ENCODE measurements at places on chromosomes 6 and 20. TPM values are rescaled to one million over a fixed set of nuclear protein-coding genes. Genes with fewer than 3 reads are reported as not detected.

Gene LY6G6C
- not detected for total RNA-seq

Gene DACT2
- not detected for total RNA-seq

Gene MSH5
- total RNA-seq = 6.1 TPM

Gene SMIM28
- total RNA-seq = not detected

Gene RIMS4
- 0.02 TPM for total RNA-seq

Gene TMEM63B
- total RNA-seq = 47.9 TPM

Gene NRM
- total RNA-seq = 14.0 TPM

Gene COL11A2
- 0.79 TPM for total RNA-seq

Gene GCNT2
- total RNA-seq = 16.6 TPM

Gene COL21A1
- total RNA-seq = not detected

Gene C6orf58
- 0.21 TPM for total RNA-seq

Gene ADGRF4
- 1.5 TPM for total RNA-seq

Gene DEFB132
- total RNA-seq = not detected

Gene KHDC1
- 6.4 TPM for total RNA-seq

Gene FABP7
- total RNA-seq = not detected

Gene C6orf52
- total RNA-seq = 16.5 TPM

Gene XKR7
- not detected for total RNA-seq

Gene LPIN3
- total RNA-seq = 3.4 TPM

Gene ZDHHC14
- 3.5 TPM for total RNA-seq

Gene ANKRD66
- total RNA-seq = not detected

Gene DAAM2
- 0.10 TPM for total RNA-seq

Gene PPP1R3G
- 0.22 TPM for total RNA-seq

Gene LRFN2
- total RNA-seq = not detected

Gene ARMH2
- not detected for total RNA-seq

Gene RIN2
- 22.4 TPM for total RNA-seq

Gene MAFB
- 0.62 TPM for total RNA-seq

Gene MRPL2
- total RNA-seq = 30.7 TPM

Gene NKAIN2
- not detected for total RNA-seq

Gene HLA-DMB
- total RNA-seq = not detected

Gene TMX4
- total RNA-seq = 20.3 TPM

Gene XRN2
- total RNA-seq = 139 TPM

Gene DNMT3B
- 6.2 TPM for total RNA-seq

Gene DYNLT1
- total RNA-seq = 154 TPM

Gene FERMT1
- total RNA-seq = 7.0 TPM

Gene FOXS1
- total RNA-seq = not detected

Gene CD109
- total RNA-seq = 18.4 TPM

Gene C20orf141
- total RNA-seq = not detected

Gene SLC35F1
- not detected for total RNA-seq

Gene CDSN
- total RNA-seq = not detected

Gene TUBE1
- total RNA-seq = 12.9 TPM

Gene NMBR
- total RNA-seq = not detected

Gene ESR1
- total RNA-seq = 0.02 TPM

Gene GHRH
- total RNA-seq = not detected

Gene LHFPL5
- not detected for total RNA-seq

Gene FAM83C
- 0.24 TPM for total RNA-seq

Gene ERVFRD-1
- total RNA-seq = not detected

Gene BPI
- not detected for total RNA-seq

Gene SIRPG
- not detected for total RNA-seq

Gene SLC22A16
- not detected for total RNA-seq

Gene PNISR
- 43.2 TPM for total RNA-seq

Gene PRKN
- 0.43 TPM for total RNA-seq

Gene PHF20
- 21.9 TPM for total RNA-seq

Gene F13A1
- not detected for total RNA-seq

Gene THBD
- total RNA-seq = 0.07 TPM

Gene FKBP1C
- 0.41 TPM for total RNA-seq

Gene CDH22
- not detected for total RNA-seq
